ENCODE measurements at places on chromosomes 6 and 20.

DNA sequence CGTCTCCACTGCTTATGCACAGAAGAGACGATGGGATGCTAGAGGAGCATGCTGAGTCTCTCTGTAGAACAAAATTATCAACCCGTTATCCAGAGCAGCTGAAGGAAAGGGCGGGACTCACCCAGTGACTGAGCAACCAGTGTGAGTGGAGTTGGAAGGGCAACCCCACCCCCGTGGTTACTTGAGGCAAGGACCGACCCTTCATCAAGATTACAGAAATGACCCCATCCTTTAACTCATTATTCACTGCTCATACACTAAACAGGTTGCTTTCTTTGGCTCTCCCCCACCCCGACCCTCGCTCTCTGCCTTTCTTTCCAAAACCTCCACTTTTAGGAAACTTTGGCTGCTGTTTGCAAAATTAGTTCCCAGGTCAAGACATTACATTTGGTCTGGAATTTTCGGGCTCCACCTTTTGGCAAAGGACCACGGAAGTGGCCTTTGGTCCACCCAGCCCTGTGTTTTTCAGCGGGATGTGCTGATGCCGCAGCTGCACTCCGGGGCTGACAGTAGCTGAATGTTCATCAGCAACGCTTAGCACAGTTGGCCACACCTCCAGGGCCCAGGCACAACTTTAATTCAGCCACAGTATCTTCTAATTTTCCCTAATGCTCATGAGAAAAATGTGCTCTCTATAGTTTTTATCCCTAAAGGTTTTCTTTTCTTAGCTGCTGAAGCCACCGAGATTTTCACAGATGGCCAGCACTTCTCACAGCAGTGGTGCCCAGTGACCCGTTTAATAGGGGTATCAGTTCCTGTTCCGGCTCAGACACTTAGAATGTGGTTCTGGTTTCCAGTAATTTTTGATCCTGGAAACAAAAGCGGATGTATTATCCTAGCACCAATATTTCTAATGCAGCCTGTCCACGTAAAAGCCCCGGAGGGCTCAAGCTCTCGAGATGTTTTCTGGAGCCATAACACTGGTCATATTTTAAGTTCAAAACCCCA lies 103.6 kb upstream of the NXT1 start:
- DNase-seq = no peak

GRCh38 chr6:82761674-82762345 lies 303.8 kb downstream of the UBE3D start:
- DNase-seq = no peak

DNA sequence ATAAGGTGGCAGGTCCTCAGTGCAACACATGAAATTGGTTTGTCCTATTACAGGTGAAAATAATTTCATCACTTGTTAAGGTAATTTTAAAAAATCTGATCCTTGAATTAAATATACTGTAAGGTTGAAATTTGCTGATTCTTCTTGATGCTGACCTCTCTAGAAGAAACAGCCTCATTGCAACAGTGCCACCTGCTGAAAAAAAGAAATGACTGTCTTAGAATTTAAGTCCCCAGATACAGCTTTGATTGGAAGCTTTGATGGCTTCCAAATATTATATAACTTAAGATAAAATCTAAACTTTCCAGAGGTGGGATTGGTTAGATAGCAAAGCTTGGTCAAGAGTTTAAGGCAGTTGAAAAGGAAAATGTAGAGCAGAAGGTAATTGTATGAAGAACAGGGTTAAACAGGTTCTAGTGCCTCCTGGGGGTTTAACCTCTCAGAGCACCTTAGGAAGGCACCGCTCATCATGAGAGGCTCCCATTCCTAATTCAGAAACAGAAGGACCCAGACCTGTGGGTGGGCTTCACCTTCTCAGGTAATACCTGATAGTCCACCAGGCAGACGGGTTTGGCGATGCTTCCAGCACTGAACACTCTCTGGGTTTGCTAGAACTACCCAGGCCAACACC lies 401.0 kb downstream of the PAX1 start:
- no peak for DNase-seq

DNA sequence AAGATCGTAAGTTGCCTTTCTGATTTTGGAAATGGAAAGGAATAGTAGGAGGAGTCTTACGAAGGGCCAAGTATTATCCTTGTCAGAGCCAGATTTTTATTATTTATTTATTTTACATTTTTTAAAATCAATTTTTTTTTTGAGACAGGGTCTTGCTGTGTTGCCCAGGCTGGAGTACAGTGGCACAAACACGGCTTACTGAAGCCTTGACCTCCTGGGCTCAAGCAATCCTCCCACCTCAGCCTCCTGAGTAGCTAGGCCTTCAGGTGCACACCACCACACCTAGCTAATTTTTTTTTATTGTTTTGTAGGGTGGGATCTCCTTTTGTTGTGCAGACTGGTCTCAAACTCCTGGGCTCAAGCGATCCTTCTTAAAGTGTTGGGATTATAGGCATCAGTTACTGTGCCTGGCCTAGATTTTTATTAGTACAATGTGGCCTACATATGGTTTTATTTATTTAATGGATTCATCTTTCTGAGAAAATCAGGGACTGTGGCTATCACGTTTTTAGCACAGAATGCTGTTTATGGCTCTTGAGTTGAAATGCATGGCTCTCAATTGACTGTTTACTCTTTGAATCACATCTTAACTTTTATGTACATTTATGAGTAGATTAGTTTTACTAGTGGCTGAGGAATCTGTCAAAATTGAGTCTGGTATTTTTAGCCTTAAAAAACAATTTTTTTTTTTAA lies 16.7 kb downstream of the CDC5L start:
- DNase-seq = no peak

- peak; percentile 13 for DNase-seq
These were observed 47.8 kb downstream of the GMPR start for GRCh38 chr6:16286151-16286522.

- peak; percentile 24 for DNase-seq
These were observed at the start of gene SRC for GRCh38 chr20:37345339-37346235. Gene SRC (plus strand): TSS chr20:37346140. CDS start chr20:37384154, 38,014 bp downstream.

GRCh38 chr6:22470454-22471131 lies 98.8 kb upstream of the HDGFL1 start:
- DNase-seq = no peak

- no peak for DNase-seq
These were observed 239.4 kb downstream of the DLL1 start for GRCh38 chr6:170051229-170052172.

GRCh38 chr6:138722425-138723371 lies 50.9 kb upstream of the CCDC28A start:
- DNase-seq = no peak

- DNase-seq = no peak
These were observed 42.7 kb upstream of the MYL9 start for GRCh38 chr20:36498386-36499179.

DNA sequence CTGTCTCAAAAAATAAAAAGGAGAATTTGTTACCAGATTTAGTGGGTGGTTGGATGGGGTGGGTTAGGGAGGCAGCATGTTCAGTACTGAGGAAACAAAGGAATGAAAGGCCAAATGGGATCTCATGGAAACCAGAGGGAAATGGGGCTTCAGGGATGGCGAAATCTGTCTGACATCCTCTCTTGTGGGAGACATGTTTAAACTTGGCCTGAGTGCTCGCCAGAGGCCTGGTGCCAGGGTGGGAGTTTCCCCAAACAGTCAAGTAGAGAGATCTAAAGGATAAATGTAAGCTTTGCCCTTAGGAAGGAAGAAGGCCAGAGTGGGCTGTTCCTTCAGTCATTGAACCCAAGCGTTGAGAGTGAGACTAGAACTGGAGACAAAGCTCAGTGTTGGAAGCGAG lies 61.9 kb upstream of the AKIRIN2 start:
- DNase-seq = no peak

DNA sequence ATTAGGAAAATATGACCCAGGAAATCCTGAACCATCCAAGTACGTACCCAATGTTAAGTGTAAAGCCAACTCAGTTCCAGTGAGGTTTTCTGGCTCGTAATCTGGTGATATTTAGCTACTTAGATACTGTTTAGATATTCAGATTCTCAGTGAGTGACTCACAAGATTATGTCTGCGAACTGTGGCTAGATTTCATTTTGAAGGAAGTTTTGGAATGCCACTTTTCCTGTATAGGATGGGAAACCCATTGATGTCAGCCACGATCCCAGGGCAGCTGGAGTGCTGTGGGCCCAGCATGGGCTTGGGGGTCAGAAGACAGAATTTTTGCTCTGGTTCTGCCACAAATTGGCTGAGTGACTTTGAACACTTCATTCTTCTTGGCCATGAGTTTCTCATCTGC lies 76.3 kb downstream of the TMEM170B start:
- no peak for DNase-seq

GRCh38 chr20:22815603-22816315 lies 219.4 kb upstream of the SSTR4 start:
- no peak for DNase-seq

- no peak for DNase-seq
These were observed 54.1 kb upstream of the LY86 start for GRCh38 chr6:6534399-6534798.

DNA sequence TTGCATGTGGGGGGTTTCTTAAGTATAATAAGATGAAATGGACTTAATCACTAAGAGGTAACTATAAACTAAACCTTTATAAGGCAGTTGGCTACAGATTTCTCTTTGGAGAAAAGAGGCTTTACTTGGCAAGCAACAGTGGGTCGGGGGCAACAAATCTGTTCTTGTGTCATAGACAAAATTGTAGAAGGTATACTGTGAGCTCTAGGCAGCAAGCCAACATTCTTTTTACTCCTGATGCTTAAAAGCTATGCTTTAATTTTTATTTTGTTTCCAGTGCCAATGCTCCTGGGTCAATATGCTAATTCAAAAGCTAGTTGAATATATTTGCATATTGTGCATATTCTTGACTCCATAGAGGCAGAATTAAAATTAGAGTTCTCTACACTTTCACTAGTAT lies 495.4 kb downstream of the BTBD3 start:
- no peak for DNase-seq

GRCh38 chr6:4463236-4463635 lies 313.0 kb upstream of the CDYL start:
- no peak for DNase-seq

GRCh38 chr6:147449405-147450161 lies 58.9 kb upstream of the SAMD5 start:
- no peak for DNase-seq

DNA sequence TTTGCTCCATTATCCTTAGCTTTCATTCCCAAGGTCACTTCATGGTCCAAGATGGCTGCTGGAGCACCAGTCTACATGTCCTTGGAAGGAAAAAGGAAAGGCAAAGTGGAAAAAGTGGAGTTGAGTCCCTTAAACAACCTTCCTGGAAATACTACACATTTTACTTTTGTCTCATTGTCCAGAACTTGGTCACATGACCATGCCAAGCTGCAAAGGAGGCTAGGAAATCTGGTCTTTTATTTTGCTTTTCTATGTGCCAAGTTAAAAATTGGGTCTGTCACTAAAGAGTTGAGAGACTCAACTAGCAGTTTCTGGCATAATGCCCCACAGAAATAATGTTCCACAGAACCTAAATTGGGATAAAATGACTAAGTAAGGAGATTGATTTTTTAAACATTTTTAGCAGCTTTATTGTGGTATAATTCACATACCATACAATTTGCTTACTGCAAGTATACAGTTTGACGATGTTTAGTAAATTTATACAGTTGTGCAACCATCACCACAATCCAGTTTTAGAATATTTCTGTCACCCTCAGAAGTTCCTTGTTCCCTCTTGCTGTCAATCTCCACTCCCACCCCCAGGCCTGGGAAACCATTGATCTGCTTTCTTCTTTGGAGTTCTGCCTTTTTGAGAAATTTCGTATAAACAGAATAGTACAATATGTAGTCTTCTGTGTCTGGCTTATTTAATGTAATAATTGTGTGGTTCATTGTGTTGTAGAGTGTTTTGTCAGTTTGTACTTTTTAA lies 5.6 kb upstream of the CHD6 start:
- no peak for DNase-seq

- DNase-seq = no peak
These were observed 86.3 kb upstream of the CARMIL1 start for GRCh38 chr6:25192590-25193459.

- no peak for DNase-seq
These were observed 12.8 kb upstream of the SDCBP2 start for GRCh38 chr20:1341561-1342265.

DNA sequence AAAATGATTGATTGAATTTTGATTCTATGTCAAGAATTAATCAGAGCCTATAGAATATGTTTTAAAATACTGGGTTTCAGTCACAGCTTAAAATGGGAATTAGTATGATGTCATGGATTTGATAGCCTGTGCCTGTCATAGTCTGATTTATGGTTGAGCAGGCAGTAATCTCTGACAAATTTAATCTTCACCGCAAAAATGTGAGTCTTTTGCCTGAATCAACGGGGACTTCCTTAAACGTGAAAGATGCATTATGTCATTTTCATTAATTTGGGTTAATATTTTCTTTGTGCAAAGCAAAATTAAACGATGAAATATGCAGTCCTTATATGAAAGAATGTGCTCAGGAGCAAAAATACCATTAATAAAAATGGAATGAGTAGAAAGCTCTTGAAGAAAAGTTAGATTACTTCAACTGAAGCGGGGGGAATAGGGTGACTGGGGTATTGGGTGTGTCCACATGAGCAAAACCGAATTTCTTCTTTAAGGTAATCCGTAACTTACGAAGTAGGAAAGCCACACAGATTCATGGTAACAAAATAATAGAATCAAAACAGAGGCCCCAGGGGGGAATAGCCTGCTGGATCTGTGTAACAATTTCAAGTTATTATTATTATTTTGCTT lies 339.6 kb upstream of the NOX3 start:
- DNase-seq = no peak

DNA sequence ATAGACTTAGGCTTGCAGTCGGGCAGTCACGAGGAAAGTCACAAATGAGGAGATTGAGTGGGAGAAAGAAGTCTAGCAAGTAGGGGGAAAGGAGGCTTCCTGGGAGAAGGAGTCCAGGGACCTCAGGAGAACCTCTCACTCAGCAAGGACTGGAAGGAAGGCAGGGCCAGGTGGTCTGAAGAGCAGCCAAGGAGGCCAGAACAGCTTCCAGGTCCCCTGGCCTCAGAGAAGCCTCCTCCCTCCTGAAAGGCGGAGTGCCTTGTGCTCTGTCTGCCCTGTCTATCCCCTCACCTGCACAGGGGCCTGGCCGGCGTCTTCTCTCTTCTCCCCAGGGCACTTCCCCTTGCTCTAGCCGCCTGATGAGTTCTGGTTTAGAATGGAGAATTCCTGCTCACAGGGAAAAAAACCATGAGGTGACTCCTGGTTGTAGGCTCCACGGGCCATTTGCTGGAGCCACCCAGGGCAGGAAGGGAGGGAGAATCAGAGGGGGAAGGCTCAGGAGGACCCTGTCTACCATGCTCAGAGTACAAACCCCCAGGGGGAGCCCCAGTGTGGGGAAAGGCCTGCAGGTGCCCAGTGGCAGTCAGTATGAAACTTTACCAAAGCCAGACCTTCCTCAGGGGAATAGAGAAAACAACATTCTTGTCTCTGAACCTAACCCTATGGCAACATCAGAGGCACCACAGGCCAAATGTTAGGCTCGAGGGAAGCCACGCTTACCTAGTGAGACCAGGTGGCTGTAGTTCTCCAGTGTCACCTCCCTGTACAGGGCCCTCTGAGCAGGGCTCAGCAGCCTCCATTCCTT lies 11.2 kb downstream of the ZNF337 start:
- DNase-seq = no peak

DNA sequence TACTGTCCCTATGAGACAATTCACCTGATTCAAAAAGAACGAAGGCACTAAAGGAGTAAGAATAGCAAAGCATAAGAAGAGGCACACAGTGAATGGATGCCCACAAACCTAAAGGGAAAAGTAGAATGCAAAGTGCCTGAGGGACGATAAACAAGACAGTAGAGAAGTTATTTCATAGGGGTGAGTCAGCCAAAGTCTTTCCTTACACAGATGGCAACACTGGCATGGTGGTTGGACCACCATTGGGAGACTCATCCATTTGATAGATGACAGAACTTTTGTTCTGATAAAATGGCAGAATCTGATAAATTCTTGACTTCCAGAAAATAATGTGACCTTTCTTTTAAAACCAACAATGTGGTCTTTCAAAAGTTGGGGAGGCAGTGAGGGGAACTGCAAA lies 148.1 kb upstream of the HDAC2 start:
- no peak for DNase-seq
